Left lobe of liver (tissue), 2 donors: ENCODE measurements at places on chromosomes 5 and 9. TPM values are rescaled to one million over a fixed set of nuclear protein-coding genes. Genes with fewer than 3 reads are reported as not detected.

The FOXD4L4 gene
- total RNA-seq, result 0.15 TPM

The SCGB3A2 gene
- not detected for total RNA-seq

The PCDHB13 gene
- total RNA-seq, result 0.65 TPM

The SLC36A2 gene
- total RNA-seq, result not detected

The MPDZ gene
- total RNA-seq, result 62.6 TPM

The PCDHGA10 gene
- total RNA-seq, result 2.2 TPM

The SPATA31D4 gene
- not detected for total RNA-seq

The DMRT3 gene
- total RNA-seq, result not detected

The ROPN1L gene
- total RNA-seq, result 0.35 TPM

The FCN2 gene
- total RNA-seq, result 95.7 TPM

The PCDHGA5 gene
- 0.35 TPM for total RNA-seq

The PCDHB10 gene
- 0.28 TPM for total RNA-seq

The PDE8B gene
- total RNA-seq, result 5.5 TPM

The PCDHGA9 gene
- 0.65 TPM for total RNA-seq

The IL9 gene
- not detected for total RNA-seq

The MSX2 gene
- not detected for total RNA-seq

The PLPP7 gene
- total RNA-seq, result 0.30 TPM

The TAF1L gene
- total RNA-seq, result not detected

The MCC gene
- total RNA-seq, result 36.3 TPM

The RUFY1 gene
- 16.4 TPM for total RNA-seq

The GLDC gene
- total RNA-seq, result 112 TPM

The S100Z gene
- total RNA-seq, result not detected
